ENCODE measurements at places on chromosomes 7 and 10.

DNA sequence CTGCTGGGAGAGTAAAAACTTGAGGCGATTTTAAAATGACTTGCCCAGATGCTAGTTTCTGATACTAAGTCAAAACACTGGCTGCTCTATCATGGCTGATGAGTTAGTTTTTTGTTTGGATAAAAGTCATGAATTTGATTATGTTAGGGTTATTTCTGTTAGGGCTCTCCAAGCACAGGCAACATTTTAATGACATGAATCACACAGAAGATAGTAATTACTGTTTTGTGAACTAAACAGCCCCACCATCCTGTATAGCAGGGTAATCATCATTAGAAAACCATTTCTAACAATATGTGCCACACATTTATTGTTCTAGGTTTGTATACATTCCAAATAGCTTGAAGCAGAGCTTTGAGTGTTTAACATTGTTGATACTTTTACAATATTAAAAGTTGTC is 750.3 kb downstream of the ANKRD7 start:
- no peak for DNase-seq

DNA sequence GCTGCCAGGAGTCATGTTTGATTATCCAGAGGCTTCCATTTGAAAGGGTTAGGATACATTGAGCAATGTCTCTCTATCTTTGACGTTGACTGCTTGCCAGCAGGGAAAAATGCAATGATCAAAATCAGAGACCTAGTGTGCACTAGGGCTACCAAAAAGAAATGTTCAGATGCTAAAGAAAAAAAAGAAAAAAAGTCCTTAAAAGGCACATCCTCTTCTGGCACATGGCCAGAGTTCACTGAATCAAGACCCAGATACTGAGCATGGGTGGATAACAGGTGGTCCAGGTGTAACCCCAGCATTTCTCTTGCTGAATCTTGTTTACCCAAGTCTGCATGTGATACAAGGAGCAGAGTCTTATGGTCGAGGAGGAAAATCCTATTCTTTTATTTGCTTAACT is 899.3 kb downstream of the SORCS3 start:
- no peak for DNase-seq

DNA sequence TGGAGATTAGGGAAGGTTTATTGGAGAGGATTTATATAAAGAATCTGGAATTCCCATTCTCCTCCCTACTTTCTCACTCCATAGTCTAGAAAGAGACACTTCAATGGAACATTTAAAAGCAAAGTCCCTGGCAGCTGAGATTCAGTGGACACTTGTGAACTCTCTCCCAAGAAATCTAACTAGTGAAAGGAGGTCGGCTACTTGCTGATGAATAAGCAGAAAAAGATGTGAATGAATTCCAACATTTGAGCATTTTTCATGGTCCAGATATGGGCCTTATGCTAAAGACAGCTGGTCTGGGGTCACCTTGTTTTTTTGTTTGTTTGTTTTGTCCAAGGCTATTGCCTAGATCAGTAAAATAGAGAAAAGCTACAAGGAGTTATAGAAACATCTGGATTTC is 141.1 kb upstream of the LRRTM3 start:
- DNase-seq: no peak

DNA sequence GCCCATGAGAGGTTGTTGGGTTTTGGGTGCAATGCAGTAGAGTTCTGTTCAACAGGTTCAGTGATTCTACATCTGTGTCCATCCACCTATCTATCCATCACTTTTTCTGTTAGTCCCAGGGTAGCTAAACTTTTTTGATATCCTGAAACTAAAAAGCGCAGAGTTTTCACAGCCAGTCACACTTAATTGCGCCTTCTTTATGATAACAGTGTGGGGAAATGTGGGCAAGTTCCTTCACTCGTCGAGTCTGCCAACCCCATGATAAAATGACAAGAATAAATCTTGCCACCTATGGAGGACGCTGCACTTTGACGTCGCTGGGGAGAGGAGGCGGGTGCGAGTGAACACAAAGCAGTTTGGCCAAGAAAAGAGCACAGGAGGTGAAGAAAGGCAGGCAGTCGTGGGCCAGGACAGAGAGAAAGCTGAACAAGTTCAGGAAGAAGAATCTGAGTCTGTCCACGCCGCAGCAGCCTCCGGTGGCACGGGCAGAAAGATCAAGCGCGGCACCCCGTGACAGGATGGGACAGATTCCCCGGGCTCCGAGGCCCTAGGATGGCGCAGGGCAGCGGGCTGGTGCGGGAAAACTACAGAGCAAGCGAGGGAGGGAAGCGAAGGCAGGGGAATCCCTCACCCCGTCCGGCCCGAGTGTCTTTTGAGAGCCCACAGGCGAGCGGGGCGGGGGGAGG is 9.2 kb downstream of the SP8 start:
- no peak for DNase-seq

DNA sequence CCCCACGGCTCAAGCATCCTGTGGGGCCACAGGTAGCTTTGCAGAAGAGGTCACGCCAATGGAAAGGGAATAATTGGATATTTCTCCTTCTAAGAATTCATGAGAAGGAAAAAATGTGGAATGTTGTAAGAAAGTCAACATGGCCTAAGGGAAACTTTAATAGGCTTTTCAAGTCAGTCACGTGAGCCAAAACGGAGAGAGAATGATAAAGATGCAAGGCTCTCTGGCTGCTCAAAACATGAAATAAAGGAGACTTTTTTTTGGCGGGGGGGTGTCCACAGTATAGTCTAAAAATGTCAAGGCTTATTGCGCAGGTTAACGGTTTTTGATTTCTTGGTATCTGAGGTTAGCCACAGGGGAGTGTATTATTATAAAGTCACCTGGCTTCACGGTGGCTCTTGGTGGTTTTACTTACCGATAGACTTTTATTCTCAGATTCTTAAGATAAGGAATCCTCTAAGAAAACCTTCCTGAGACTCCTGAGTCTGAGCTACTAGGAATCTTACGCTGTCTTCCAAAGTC is 148.1 kb downstream of the ARHGAP21 start:
- DNase-seq: no peak

- DNase-seq: no peak
These were observed 15.7 kb upstream of the CYREN start for GRCh38 chr7:135186261-135186540.

DNA sequence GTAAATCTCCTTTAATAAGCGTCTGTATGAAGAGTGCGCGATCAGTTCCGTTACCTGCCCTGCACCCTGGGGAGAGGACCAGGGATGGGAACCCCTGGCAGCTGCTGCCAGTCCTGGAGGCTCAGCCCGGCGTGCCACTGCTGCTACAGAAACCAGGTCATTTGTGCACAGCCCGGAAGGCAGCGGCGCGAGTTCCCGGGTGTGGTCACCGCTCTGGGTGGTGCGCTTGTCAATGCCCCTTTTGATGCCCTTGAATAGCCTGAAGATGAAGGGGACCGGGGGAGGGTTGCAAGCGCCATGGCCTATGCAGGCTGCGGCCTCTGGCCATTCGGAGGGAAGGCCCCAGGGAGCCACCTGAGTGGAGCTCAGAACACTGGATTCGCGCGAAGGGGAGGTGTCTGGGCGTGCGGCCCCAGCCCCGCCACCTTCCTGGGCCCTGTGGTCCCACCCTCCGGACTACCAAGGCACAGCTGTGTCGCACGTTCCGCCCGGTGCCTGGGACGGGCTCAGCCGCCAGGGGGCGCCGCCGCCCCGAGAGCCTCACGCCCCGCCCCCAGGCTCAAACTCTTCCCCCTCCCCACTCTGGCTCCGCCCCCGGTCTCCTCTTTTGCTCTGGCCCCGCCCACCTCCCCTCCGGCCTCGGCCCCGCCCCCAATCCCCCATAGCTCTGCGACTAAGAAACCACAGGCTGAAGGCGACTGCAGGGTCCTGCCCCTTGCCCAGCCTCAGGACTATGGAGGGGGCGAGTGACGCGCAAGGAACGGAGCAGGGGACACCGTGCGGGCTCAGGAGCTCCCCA is 16.5 kb downstream of the AP5Z1 start:
- DNase-seq: peak; percentile 72

GRCh38 chr7:68729371-68729770 is 868.9 kb upstream of the AUTS2 start:
- no peak for DNase-seq
